ENCODE measurements at places on chromosomes 7 and 10.

GRCh38 chr10:103021150-103021899, 103.2 kb downstream of the CNNM2 start:
- peak; percentile 69 for DNase-seq

GRCh38 chr10:7787150-7787856, 490 bp downstream of the KIN start:
- DNase-seq: peak; percentile 20

DNA sequence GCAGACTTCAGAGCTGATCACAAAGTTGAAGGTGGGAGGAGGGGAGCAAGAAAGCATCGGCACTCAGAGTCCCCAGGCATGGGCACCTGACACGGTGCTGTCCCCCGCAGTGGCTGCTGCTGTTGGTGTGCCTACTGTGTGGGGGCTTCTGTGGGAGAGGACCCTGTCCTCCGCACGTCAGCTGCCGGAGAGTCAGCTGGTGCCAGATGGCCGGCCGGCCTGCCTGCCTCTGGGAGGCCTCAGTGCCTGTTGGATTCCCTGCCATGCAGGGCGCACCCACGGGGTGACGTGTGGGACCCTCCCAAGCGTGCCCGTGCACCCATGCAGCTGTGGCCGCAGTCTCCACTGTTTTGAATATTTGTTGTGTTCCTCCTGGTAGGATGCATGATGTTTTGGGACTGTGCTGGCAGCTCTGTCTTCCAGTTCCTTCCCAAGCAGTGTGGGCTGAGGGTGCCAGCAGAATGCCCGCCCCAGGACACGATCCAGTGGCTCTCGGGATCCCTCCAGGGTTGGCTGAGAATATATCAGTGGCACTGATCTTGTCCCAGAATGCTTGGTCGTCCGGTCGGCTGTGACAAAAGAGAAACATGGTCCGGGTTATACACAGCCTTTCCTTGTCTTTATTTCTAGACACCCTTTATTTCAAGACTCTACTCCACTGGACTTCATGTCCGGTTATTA, 185.6 kb downstream of the MGMT start:
- DNase-seq: no peak

- DNase-seq: no peak
Measured at GRCh38 chr7:131586759-131587158, 30.3 kb upstream of the PODXL start.

DNA sequence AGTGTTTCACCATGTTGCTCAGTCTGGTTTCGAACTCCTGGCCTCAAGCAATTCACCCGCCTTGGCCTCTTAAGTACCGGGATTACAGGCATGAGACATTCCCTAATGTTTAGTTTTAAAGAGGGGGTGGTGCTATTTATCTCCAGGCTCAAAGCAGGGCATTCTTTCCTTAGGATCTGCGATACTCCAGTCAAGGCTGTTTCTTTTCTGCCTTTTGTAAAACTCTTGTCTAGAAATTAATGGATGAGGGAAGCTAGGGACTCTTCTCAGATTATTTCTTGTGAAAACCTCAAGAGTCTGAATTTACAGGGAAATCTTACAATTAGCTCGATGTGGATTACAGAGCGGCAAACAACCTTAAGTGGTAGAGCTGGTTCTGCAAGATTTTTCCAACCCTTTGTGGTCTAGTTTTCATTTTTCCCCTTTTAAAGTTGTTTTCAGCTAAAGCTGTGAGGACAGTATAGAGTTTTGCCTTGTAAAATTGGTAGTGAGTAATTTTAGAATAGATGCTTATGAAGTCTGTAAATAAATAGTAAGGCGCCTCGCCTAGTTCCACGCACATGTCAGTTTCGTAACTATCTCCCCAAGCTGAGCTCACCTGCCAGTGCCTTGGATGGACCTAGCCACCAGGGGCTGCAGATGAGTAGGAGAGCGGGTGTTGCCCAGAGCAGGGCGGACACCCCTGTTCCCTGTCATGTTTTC, 53.1 kb downstream of the CUX1 start:
- DNase-seq: no peak

GRCh38 chr7:102287981-102288278, 1.3 kb downstream of the SH2B2 start:
- no peak for DNase-seq

DNA sequence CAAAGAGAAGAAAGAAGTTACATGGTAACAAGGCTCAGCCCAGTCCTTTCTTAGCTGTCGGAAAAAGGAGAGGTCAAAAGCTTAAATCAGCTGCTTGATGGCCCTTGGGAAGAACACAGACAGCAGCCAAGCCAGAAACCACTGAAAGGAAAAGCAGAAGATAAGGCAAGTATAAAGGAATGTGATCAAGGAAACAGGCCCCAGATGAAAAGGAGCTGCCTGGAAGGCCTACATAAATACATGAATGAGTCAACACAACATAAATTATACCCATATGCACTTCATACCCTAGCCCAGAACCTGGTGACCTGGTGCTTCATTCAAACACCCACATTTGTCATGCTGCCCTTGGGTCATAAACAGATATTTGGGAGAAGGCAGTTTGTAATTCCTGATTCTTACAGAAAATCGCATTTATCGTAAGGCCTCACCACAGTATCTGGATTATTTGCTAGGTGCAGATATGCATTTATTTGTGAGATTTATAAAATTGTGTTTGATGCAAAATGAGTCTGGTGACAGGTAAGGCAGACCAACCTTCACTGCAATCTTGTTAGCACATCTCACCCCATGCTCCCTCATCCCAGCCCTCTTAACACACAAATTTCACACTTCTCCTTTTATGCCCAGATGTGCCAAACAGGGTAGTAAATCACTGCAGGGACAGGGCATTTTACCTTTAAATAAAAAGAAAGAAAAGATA, 94.9 kb upstream of the KCNIP2 start:
- DNase-seq: peak; percentile 80

- no peak for DNase-seq
Measured at GRCh38 chr7:30322271-30323005, 38.0 kb downstream of the ZNRF2 start.

GRCh38 chr10:12631787-12632562, 282.6 kb downstream of the CAMK1D start:
- no peak for DNase-seq

GRCh38 chr10:107689323-107689722, 524.8 kb upstream of the SORCS1 start:
- DNase-seq: no peak

DNA sequence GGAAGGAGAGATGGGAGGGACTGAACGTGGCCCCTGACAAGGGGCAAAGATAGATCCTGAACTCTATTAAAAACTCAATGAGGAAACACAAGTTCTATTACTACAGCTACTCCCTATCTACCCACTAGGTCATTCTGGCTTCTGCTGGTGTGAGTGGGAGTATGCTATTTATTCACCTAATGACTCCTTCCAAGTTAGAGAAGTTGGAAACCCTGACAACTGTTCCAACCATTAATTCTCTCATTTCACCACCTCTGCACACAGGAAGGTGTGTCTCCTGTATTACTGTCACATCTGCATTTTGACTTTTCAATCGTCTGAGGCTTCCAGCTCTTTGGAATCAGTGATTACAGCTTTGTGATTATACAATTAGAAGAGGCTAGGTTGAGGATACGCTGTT, 169.4 kb upstream of the ADO start:
- no peak for DNase-seq

- DNase-seq: no peak
Measured at GRCh38 chr10:71632200-71632820, 87.3 kb downstream of the C10orf105 start.

- no peak for DNase-seq
Measured at GRCh38 chr7:143002106-143002505, 24.8 kb downstream of the OR9A2 start.

DNA sequence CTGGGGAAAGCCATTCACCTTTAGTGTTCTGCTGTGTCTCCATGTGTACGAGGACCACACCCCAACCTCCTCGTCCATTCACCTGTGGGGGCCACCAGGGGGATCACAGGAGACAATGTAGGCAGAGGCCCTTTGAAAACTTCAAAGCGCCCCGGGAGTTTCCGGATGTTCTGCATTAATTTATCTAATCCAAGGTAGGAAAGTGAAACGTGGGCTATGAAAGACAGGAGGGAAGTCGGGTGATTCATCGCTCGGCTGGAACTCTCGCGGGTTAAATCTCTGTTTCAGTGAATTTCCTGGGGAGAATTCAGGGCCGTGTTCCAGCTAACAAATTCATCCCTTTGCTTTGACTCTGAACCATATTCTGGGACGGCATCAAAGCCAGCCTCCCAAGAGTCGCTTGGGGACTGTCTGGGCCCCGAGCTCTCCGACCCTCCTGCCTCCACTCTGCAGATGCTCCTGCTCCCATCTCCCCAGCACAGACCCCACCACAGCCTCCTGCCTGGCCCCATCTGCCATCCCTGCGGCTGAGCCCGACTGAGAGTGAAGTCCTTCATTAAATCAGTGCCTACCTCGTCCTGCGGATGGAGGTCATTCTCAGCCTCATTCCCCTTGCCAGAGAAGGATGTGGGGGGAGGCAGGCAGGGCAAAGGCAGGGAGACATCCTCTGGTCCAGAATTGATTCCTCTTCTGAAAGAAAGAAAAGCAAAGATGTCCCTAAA, 114.1 kb upstream of the CARD11 start:
- DNase-seq: no peak

DNA sequence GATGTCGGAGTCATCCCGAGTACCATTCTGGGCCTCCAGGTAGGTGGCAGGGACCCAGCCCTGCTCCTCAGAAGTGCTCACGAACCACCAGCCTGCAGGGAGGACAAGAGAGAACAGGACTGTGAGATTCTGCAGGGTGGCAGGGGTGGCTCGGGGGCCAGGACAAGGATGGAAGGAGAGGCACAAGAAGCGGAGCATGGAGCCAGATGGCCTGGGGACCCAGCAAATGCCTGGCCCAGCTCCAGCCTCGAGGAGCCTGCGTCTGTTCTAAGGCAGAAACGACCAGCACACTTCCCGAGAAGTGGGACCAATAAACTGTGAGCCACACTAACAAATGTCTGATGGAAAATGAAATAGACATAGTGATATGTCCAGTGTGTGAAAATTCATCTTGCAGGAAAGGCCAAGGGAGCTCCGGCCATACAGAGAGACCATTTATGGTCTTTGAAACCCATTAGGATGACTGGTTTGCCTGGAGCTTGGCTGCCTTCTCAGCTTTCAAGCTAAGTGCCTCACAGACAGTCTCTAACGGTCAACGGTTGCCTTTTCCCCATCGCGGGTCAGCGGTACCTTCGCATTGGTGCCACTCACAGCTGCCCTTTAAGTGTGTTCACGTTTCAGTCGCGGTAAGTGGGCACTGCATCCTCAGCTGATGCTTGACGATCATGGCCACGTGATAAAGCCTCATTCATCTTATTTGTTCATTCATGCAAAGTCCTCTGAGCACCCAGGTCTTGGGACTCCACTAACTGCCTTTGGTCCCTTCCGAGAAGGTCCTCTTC, 133.8 kb downstream of the NEURL1 start:
- no peak for DNase-seq

GRCh38 chr7:30771880-30772425, 736 bp downstream of the MINDY4 start:
- DNase-seq: peak; percentile 36

- no peak for DNase-seq
Measured at GRCh38 chr7:31362401-31362800, 21.9 kb upstream of the NEUROD6 start.

- peak; percentile 25 for DNase-seq
Measured at GRCh38 chr7:151429560-151430331, 10.2 kb downstream of the CRYGN start.

DNA sequence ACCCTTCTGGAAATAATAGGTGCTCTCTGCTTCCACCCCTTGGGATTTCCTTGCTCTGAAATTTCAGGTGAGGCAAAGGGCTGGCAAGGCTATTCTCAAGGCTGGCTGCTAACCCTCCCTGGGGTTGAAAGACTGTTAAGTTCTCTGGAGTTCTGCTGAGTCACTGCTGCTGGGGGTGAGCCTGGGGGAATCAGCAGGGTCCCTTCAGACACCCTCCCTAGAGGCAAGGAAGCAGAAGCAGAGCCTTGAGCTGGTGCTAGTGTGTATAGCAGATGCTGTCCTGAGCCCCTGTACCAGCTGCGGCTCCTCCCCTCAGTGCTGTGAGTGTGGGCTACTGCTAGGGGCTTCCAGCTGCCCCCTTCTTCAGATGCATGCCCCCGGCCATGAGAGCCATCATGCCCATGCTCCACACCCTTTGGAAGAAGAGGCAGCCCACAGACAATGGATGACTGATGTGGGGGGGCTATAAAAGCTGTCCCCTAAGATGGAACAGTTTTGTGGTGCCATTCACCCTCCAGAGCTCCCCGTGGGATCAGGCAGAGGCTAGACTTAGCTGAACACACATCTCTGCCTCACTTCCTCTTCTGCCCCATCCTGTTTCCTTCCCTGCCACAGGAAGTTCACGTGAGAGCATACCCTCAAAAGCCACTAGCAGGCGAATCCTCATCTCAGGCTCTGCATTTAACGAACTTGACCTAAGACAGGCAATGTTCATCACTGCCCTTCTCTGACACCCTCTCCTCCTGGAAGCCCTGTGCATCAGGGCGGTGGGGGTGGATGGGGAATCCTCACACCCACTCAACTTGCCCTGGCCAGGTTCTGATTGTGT, 91.8 kb downstream of the SH3PXD2A start:
- no peak for DNase-seq

- DNase-seq: no peak
Measured at GRCh38 chr7:484356-485101, 35.1 kb downstream of the PDGFA start.

DNA sequence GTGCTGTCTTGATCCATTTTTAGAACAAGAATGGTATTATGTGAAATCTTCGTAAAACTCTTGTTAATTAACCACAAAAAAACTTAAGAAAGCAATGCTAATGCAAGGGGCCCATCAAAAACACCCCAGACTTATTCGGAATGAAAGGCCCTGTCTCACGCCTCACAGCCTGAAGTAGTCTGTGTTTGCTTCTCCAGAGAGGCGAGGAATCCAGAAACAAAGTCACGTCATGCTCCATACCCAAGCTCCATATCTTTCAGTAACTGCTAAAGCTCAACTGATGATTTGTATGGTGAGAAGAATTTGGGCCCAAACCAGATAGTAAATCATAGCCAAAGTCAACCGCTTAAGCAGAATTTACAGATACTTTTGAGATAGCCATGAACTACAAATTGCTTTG, 155.4 kb downstream of the ATE1 start:
- no peak for DNase-seq

DNA sequence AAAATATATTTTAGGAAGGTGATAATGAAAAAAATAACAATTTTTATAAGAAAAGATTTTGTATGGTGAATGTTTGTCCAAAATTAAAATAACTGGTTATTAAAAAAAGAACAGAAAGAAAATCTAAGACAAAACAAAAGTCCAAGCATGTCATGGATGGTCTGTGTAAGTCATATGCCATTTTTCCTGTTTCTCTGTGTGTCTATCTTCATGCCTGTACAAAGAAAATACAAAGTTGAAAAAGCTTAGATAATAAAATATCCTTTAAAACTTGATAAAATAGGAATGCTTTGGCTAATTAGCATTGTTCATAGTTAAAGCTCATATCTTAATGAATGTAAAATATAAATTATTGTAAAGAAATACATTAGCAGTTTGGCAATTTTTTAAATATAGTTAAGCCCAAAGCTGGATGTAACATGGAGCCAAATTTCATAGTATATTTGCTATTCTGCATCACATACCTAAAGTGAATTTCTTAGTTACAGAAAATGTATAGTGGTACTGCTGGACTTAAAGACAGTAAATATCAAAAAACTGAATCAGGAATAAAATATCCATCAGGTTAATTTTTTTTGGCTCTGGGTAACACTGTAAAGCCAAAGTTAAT, 661.1 kb downstream of the PCDH15 start:
- peak; percentile 1 for DNase-seq
